ENCODE measurements at places on chromosomes 16 and 17.
A peak's percentile ranks its signal among the peaks of the same experiment; 100 is the strongest.

- DNase-seq: no peak
Measured at GRCh38 chr17:73776351-73777130, 132.3 kb upstream of the SDK2 start.

GRCh38 chr17:45098869-45099616 lies 33.3 kb downstream of the PLCD3 start:
- DNase-seq: peak; percentile 69

DNA sequence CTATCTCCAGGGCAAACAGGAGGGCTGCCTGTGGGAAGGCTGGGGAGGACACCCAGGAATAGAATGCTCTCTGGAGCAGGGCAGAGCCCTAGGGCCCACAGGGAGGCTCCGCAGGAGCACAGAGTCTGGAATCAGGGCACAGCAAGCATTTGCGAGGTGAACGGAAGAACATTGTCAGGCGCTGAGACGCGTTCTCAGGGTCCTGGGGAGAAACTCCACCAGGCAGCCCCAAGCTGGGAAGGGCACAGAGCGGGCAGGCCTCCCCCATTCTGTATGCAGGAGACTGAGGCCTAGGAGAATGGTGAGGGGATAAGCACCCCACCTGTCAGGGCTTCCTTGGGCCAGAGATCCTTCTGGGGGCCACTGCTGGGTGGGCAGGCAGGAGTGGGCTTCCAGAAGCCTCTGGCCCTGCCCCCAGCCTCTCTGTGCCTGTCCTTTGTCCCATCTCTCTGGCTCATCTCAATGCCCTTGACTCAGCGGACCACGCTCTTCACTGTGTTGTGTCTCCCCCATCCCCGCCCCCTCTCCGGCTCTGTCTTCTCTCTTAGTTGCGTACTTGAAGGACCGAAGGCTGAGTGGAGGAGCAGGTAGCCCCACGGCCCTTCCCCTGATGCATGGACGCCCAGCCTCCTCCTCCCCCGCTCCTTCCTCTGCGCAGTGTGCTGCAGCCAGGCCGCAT lies 5.1 kb upstream of the SETD6 start:
- DNase-seq: no peak

GRCh38 chr17:53004902-53005301 lies 817.8 kb upstream of the KIF2B start:
- DNase-seq: no peak

GRCh38 chr17:82475458-82475857 lies 16.9 kb downstream of the NARF start:
- DNase-seq: no peak

GRCh38 chr17:72476575-72476986 lies 355.8 kb downstream of the SOX9 start:
- no peak for DNase-seq

DNA sequence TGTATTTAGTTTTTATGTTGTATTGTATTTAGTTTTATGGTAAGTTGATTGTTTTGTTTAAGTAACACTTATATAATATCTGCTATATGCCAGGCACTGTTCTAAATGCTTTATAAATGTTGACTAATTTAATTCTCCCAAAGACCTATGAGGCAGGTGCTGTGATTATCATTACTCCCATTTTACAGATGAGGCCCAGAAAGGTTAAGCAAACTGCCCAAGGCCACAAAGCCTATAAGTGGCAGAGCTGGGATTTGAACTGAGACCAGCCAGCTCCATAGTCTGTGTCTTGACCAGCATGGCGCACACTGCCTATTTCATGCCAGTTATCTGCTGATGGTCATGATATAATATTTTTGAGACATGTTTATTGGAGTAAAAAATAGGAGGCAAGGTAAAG lies 24.0 kb downstream of the IL21R start:
- DNase-seq: no peak

- DNase-seq: no peak
Measured at GRCh38 chr17:56815711-56816110, 18.0 kb downstream of the C17orf67 start.

GRCh38 chr17:74043976-74044375 lies 159.5 kb upstream of the RPL38 start:
- no peak for DNase-seq

- DNase-seq: no peak
Measured at GRCh38 chr16:89613231-89613953, at the start of gene DPEP1. Gene DPEP1, plus strand, starts transcription at chr16:89613642. Its CDS starts 16,769 bp downstream, at chr16:89630411.

- no peak for DNase-seq
Measured at GRCh38 chr16:84795329-84796053, 24.3 kb upstream of the CRISPLD2 start.

DNA sequence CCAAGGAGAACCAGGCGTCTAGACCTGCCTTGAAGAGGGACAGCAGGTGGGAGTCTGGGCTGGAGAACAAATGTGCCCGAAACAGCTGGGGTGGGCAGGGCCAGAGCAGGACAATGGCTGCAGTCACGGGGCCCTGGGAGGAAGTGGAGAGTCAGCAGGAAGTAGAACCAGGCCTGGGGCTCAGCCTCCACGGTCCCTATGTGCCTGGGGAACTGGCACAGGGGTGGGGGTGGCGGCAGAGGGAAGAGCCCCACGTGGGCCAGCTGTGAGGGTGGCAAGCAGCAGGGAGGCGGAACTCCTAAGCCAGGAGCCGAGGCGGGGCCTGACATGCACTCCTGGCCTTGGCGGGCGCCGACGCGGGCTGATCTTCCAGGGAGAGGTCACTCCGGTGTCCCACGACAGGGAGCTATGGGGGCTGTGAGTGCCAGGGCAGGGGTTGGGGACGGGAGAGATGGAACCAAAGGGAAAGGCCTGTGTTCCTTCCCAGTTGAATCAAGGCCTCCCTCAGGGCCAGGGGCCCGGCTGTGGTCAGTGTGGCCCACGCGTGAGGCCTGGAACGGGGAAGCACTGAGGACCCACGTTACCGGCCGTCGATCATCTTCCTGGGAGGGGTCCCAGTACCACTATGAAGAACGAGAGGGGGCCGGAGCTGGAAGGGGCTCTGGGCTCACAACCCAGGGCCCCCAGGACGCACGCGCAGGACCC lies 42.7 kb downstream of the TIMM22 start:
- DNase-seq: peak; percentile 2

DNA sequence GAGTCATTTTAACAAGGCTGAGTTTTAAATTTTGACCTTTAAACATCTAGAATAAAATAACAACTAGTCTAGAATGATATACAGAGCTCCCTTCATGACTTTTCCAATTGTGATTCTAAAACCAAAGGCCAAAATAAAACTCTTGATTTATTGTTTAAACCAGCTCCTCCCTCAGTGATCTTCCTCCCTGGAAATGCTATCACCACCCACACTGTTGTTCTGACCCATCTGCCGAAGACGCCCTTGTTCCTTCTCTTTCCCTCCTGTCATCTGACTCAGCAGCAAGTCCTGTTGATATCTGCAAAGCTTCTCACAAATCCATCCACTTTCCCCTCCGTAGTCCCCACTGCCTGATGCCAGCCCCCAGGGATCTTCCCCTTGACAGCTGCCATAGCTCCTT lies 231.6 kb upstream of the DYNLRB2 start:
- DNase-seq: no peak

DNA sequence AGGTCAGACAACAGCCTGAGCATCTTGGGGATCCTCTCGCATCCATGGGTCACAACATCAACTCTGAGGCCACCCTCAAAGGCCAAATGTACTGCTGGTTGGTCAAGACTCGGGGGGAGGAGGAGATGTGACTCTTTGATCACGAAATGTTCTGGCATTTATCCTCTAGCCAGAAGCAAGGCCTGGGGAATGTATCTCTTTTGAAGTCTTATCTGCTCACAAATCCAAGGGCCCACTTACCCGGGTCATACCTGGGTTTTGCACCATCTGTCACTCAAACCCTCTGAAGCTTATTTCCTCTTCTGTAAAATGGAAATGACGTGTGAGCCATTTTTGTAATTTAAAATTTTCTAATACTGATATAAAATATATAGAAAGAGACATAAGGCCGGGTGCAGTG lies 13.2 kb downstream of the CA7 start:
- DNase-seq: no peak

GRCh38 chr16:74183601-74184360 lies 112.8 kb upstream of the PSMD7 start:
- DNase-seq: no peak

- peak; percentile 32 for DNase-seq
Measured at GRCh38 chr16:29664091-29664921, 1.3 kb downstream of the SPN start.

- DNase-seq: no peak
Measured at GRCh38 chr16:14548933-14549788, 80.9 kb downstream of the PARN start.

DNA sequence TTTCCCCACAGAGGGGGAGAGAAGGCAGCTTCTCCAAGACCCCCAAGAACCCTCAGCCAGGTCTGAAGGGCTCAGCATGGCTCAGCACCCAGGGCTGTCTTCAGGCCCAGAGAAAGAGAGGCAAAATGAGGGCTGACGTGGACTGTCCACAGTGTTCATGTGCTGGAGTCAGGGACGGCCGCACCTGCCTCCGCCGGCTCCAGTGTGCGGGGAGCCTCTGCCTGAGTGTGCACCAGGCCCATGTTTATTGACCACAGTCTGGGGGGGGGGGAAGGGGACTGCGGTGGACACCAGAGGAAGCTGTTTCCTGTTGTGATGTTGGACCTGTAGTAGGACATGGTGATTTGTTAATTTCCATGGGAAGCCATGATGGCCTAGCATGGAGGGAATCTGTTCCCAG lies 6.9 kb downstream of the MRM1 start:
- no peak for DNase-seq

All from CD4-positive, alpha-beta T cell treated with Interleukin-2 at 100 ng/mL for 4 hours (primary cell).